ENCODE measurements at places on chromosomes 4 and X.

DNA sequence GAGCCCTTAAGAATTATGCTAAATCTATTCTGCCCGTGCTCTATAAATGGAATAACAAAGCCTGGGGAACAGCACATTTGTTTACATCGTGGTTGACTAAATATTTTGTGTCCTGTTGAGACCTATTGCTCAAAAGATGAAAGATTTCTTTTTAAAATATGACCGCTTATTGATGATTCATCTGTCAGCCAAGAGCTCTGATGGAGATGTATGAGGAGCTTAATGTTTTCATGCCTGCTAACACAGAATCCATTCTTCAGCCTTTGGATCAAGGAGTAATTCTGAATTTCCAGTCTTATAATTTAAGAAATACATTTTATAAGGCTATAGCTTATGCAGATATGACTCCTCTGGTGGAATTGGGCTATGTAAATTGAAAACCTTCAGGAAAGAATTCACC, 271.3 kb upstream of the FAT4 start:
- no peak for DNase-seq

DNA sequence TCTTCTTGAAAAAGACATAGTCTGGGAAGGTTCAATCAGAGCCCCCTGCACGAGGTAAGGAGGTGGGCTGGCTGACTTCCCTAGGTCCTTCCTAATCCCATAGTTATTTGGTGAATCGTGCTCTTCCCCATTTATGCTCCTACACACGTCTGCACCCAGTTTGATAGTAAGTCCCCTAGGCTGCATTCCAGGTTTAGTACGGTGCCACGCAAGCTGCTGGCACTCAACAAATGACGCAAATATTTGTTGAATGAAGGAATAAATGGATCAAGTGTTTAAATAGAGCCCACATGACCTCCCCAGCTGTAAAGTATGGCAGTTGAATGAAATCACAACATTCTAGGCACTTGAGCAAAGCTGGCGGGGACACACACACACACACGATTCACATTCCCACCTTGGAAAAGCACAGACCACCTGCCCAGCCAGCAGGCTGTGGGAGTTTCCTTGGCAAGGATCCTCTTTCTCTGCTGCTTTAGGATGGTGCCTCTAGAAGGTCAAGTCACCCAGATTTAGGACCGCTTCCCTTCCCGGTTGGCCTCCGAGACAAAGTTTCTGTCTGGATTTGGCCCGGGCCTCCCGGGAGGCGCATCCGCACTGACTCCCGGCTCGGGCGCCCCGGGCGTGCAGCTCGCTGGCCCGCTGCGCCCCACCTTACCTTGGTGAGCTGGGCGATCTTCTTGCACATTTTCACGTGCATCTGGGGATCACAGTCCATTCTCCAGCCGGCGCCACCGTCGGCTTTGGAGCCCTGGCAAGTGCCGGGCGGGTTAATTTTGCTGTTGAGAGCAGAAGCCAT, 721 bp downstream of the FAM184B start:
- DNase-seq = peak; percentile 55

GRCh38 chrX:13076176-13076961, 31.9 kb upstream of the FAM9C start:
- DNase-seq = no peak

GRCh38 chr4:747546-748170, 42.0 kb downstream of the PCGF3 start:
- DNase-seq = no peak

DNA sequence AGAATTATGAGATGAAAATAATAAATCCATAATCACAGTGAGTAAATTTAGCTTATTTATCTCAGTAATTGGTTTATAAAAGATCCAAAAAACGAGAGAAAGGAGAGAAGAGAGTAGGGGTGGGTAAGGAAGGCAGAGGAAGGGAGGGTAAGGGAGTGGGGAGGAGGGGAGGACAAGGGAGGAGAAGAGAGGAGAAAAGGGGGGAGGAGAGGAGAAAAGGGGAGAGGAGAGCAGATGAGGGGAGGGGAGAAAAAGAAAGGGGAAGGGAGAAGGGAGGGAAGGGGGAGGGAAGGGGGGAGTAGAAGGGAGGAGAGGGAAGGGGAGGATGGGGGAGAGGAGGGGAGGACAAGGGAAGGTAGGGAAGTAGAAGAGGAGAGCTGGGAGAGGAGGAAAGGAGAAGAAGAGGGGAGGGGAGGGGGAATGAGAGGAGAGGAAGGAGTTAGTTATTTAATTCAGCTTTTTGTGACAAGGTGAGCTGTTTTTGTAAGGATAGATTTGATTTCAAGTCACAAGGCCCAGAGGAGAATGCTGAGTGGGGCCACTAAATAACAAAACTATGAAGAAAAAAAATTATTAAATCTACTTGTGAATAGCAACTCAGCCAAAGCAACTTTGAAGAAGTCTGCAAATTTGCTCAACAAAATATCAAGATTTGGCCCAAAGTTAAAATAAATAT, 454.3 kb downstream of the ARAP2 start:
- no peak for DNase-seq

GRCh38 chrX:28639451-28639850, 52.2 kb downstream of the IL1RAPL1 start:
- no peak for DNase-seq

DNA sequence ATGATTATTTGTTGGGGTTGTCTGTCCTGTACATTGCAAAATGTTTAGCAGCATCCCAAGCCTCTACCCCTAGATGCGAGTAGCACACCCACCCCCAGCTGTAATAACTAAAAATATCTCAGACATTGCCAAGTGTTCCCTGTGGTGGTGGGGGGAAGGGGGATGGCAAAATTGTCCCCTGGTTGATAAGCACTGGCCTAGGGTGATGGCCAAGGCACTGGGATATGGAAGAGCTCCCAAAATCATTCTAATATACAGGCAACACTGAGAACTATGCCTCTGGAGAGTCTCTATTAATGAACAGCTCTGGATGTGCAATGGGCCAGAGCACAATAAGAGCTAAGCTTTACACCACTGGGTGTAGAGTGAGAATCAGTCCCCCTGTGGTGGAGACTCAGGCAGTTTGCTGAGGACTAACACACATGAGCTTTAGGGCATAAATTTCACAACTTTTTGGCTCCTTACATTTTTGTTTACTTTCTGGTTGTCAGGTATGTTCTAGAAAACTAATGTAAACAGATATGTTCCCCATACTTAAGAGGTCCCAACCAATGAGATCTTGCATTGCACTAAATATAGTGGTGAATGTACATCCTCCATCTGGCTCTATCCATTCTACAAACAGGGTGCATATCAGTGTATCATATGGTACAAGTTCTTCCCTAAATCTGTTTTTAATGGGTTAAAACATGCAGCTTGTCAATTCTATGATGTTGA, 34.5 kb downstream of the EDNRA start:
- DNase-seq = no peak

DNA sequence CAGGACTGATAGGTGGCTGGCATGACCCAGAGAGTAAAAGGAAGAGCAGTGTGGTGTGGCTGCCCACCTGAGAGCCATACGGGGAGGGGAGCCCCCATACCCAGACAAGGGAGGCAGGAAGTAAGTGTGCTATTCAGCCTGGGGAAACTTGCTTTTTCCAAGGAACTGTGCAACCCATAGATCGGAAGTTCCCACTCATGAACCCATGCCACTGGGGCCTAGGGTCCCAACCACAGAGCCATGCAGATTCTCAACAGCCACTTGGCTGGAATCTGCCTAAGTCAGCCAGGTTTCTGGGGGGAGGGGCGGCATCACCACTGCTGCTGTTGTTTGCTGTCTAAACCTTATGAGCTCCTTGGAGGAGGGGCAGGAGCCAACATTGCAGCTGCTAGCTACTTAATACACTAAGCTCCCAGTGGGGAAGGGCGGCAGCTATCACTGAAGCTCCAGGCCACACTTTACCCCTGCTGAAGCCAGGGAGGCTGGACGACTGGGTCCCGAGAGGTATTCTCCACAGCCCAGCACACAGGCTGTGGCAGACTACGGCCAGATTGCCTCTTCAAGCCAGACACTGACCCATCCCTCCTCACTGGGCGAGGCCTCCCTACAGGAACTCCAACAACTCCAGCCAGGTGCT, 410.4 kb downstream of the INPP4B start:
- DNase-seq = no peak

DNA sequence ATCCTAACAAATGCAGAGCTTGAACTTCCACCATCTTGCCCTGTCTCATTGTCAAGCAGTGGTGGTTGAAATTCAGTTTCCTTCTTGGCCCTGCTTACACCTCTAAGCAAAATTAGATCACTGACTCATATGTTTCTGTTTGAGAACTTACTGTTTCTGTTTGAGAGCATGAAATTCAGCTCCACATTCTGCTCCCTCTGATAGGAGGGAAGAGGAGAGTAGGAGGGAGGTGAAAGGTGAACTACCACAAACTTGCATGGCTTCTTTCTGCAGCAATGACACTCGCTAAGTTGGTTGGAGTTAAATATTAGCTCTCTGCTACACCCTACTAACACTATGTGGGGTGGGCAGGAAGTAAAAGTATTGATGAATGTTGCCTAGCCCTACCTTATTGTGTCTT, 117.8 kb upstream of the EDA2R start:
- DNase-seq = no peak

DNA sequence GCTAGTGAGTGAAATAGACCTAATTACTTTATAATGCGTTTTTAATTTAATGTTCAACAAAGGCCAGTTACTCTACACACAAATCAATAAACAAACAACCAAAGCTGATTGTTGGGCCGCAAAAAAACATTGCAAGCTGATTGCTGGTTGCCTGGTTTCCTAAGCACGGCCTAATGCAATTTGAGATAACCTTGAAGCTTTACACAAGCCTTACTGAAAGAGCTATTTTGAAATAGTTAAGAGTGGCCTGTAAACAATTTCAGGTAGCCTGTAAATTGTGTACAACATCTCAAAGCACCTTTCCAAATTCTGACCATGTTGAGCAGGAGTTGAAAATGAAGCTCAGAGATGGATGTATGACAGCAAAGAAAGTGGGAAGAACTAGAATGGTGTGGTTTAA, 17.5 kb upstream of the CXorf66 start:
- no peak for DNase-seq

DNA sequence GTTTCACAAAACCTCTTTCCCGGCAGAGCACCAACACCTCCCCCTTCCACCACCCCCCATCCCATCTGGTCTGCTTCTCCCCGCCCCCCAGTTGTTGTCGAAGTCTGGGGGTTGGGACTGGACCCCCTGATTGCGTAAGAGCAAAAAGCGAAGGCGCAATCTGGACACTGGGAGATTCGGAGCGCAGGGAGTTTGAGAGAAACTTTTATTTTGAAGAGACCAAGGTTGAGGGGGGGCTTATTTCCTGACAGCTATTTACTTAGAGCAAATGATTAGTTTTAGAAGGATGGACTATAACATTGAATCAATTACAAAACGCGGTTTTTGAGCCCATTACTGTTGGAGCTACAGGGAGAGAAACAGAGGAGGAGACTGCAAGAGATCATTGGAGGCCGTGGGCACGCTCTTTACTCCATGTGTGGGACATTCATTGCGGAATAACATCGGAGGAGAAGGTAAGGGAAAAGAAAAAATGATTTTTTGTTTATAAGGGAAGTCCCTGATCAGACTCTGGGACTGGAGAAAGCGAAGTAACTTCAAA, at the start of gene PDGFRA:
Gene PDGFRA, plus strand, starts transcription at position 333 of the 541 bp plus-strand sequence. CDS start 29,476 bp downstream, outside the sequence.
- peak; percentile 85 for DNase-seq

DNA sequence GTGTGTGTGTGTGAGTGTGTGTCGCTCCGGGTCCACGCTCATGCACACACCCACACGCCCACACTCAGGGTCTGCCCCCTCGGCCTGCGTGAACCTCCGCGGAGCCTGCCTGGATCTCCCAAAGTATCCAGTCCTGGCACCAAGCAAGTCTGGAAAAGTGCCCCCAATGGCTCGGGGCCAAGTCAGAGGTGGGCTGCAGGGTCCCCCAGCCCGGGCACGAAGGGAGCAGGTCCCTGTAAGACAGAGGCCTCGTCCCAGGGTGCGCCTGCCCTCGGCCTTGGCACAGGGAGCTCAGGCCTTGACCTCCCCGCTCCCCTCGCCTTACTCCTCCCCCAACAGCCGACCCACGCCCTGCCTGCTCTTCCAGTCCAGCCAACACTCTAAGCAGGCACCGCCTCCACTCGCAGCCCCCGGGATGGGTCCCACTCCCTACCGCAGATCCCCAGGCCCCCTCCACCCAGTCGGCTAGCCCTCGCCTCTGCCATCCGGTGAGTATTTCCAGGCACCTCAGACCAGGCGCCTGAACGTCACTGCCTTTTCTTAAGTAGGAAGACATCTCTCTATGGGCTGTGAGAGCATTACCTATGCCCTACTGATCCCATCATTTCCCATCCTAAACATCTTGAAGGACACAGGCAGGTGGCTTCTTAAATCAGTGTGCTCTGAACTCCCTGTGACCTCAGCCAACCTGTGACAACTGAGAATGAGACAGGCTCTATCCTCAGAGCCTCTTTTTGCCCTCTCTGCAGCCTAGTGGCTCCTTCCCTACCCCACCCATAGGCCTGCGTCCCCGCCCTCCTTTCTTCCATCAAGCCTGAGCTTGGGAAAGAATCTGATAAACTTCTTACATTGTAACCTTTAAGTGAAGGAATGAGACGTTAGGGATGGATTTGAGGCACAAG, 704 bp downstream of the FAM114A1 start:
- peak; percentile 62 for DNase-seq

GRCh38 chr4:147068564-147068963, 122.9 kb upstream of the TTC29 start:
- DNase-seq = no peak

- peak; percentile 33 for DNase-seq
Observed at GRCh38 chrX:24982306-24982965, 33.3 kb downstream of the ARX start.

DNA sequence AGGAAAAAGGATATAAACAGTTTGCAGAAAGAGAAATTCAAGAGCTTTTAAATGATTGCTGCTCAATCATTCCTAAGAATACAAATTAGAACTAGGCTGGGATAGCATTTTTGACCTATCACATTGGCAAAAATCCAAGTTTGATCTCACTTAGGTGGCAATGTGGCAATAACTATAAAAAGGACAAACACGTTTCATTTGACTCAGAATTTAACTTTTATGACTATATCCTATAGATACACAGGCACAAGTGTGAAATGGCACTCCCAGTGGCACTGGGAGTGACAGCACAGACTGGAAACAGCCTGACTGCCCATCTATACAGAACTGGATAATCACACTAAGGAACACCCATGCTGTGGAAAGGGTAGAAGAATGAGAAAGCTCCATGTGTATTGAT, 11.1 kb downstream of the CENPU start:
- peak; percentile 4 for DNase-seq

- no peak for DNase-seq
Observed at GRCh38 chrX:87517571-87518141, at the start of gene KLHL4. Gene KLHL4 (plus strand): TSS chrX:87517802. CDS start chrX:87517894, 92 bp downstream.

GRCh38 chr4:62457356-62457755, 1257.2 kb downstream of the ADGRL3 start:
- no peak for DNase-seq

- peak; percentile 76 for DNase-seq
Observed at GRCh38 chr4:168221301-168221700, 97.3 kb downstream of the DDX60 start.

- peak; percentile 28 for DNase-seq
Observed at GRCh38 chrX:38664285-38664684, 102.9 kb downstream of the TSPAN7 start.

DNA sequence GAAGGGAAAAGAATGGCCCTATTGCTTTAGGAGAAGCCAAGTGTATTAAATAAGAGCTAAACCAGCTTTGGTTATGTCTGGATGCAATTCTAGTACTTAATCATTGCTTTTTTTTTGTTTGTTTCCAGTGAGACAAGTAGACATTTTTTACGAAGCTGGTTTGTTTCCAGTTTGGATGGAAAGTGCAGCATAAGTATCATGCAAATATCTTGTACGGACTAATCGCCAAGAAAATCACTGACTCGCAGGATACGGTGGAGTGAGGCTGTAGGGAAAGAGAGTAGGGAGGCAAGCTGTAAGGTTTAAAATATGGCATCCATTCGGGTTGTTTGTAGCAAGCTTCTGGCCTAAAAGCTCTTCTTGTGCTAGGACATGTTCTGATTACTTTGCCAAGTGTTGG, 64.8 kb downstream of the HPGD start:
- DNase-seq = no peak

GRCh38 chr4:139241086-139241783, 38.8 kb downstream of the MGARP start:
- peak; percentile 15 for DNase-seq
